ENCODE measurements at places on chromosomes 2 and 18.

GRCh38 chr2:102266204-102266603 is 45.2 kb upstream of the IL1RL1 start:
- no peak for DNase-seq

- DNase-seq = no peak
These were observed 327.9 kb downstream of the CLIP4 start for GRCh38 chr2:29443151-29443550.

GRCh38 chr2:1647417-1648240 is 96.7 kb downstream of the PXDN start:
- peak; percentile 69 for DNase-seq

DNA sequence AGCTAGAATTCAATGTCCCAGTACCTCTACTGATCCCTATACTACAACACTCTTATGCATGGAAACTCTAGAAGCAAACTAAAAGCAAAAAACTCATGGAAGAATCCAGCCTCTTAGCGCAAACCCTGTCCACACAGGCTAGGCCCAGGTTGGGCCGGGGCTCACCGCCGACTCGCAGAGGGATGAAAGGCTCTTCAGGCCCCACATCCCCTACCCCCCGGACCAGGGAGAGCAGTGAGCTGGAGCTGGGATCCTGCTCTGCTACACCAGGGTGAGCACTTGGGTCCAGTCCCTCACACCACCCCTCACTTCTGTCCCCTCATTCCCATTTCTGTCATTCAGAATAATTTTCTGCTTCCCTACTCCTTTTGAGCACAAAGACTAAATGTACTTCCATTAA is 2.0 kb downstream of the OST4 start:
- DNase-seq = no peak

DNA sequence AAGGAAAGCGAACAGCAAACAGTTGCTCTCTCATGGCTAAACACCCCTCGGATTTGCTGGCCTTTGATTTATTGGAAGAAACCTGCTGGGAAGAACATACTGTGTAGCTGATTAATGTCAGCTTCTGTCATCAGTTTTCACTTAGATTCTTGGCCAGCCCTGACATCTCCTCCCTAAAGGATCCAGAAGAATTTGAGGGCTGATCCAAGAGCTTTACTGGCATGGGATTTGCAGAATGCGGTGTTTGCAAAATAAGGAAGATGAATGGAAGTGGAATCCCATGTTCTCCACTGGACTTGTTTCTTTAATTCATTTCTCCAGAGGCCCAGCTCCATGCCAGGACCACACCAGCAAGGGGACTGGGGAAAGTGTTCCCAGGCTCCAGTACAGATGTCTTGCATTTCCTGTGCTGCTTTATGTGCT is 80.5 kb downstream of the RDH14 start:
- no peak for DNase-seq

DNA sequence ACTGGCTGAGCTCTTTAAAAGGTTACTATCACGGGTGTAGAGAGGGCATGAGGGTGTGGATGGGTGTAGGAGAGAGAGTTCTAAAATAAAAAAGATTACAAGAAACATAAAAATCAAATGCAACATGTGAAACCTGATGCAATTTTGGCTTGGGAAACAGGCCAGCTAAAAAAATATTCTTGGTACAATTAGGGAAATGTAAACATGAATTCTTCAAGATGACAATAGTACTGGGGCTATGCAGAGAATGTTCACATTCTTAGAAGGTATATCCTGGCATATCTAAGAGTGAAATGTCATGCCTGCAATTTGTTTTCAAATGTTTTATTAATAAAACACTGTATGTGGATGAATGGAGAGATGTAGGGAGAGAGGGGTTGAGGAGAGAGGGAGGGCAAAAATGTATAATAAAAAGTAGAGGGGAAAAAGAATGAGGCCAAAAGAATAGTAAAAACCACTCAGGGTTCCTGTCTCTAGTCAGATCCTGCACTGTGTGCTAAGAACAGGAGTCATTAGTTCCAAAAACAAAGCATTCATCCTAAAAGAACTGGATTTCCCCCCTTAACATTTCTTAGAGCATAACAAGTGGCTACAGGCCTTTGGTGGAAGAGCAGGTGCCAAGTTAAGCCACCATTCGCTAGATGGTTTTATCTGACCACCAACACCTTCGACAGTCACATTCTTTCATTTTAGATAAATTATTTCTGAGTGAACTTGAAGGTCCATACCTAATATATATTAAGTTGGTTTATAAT is 77.3 kb downstream of the LPIN2 start:
- DNase-seq = no peak

DNA sequence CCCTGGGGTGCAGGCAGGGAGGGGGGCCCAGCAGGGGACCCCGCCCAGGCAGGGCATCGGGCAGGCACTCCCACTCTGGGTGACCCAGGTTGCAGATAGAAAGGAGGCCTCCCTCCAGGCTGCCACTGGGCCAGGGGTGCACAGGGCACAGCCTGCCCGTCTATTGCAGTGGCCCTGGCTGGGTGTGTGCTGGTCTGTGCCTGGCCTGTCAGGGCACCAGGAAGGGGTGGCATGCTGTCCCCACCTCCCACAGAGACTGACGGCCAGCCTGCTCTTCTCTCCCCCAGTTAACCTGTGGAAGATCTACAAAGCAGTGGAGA is 12.9 kb downstream of the ARID5A start:
- no peak for DNase-seq

GRCh38 chr2:191329841-191330240 is 84.6 kb downstream of the MYO1B start:
- DNase-seq = no peak

- DNase-seq = peak; percentile 77
These were observed 4.8 kb upstream of the ID2 start for GRCh38 chr2:8676921-8677645.

DNA sequence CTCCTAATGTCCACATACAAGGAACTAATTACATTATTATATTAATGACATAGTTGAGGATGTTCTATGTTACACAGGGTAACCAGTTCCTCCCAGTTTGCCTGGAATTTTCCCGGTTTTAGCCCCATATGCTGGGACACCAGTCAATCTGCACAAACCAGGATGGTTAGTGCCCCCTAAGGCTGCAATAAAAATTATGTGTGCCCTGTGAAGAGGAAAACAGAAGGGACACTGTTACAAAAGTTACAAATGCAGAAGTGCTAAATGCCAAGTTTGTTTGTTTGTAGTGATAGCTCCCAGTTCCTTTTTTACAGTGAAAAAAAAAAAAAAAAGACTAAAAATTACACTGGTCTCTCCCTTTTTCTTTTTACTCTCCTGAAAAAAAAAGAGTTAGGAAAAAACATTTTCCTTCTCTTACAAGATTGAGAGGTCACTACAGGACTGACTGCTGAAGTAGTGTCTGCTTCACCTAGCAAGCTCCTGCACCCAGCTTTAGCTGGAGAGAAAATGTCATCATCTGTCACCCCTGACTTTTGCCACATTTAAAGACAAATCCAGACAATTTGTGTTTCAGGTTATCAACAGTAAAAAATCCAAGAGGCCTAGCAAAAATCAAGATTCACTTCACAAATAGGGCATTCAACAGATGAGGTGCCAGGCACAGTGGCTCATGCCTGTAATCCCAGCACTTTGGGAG is 3.2 kb downstream of the ANKRD44 start:
- DNase-seq = no peak

GRCh38 chr2:186716899-186717298 is 23.0 kb downstream of the FAM171B start:
- DNase-seq = no peak

GRCh38 chr2:46717344-46718121 is 198.1 kb downstream of the MCFD2 start:
- DNase-seq = no peak

DNA sequence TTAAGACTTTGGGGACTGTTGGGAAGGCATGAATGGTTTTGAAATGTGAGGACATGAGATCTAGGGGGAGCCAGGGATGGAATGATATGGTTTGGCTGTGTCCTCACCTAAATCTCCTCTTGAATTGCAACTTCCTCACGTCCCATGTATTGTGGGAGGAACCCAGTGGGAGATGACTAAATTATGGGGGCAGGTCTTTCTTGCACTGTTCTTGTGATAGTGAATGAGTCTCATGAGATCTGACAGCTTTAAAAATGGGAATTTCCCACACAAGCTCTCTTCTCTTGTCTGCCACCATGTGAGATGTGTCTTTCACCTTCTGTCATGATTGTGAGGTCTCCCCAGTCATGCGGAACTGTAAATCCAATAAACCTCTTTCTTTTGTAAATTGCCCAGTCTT is 11.5 kb upstream of the MBP start:
- no peak for DNase-seq

- no peak for DNase-seq
These were observed 46.0 kb downstream of the ARHGEF33 start for GRCh38 chr2:38935568-38936172.

GRCh38 chr18:74381621-74382295 is 66.1 kb downstream of the C18orf63 start:
- no peak for DNase-seq

DNA sequence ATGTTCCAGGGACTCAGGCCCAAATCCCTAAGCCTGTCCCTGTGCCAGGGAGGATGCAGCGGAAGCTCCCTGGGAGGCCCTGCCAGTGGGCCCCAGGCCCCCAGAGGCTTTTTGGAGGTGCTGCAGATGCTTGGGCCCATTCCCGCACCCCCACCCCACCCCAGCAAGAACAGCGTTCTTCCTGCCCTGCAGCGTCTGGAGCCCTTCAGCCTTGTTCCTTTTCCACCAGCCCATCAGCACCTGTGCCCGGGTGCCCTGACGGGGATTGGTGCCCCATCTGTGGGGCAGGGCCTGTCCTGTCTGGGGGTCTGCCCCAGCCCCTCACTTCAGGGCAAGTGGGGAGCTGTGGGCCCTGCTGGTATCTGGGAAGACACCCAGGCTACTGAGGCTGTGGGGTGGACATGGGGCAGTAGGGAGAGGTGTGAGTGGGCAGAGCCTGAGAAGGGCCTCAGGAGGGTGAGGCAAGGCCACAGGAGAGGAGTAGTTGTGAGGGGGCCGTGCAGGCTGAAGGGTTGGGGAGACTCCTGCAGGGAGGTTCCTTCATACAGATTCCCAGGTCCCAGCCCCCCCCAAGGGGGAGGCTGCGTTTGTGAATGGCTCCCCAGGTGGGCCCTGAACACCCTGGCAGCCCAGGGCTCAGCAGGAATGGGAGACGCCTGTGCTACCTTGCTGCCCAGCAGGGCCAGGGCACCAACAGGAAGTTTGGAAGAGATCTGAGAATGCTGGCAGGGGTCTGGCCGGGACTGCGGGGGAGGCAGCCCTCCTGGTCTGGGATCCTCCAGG is 2.4 kb downstream of the RNPEPL1 start:
- DNase-seq = no peak

DNA sequence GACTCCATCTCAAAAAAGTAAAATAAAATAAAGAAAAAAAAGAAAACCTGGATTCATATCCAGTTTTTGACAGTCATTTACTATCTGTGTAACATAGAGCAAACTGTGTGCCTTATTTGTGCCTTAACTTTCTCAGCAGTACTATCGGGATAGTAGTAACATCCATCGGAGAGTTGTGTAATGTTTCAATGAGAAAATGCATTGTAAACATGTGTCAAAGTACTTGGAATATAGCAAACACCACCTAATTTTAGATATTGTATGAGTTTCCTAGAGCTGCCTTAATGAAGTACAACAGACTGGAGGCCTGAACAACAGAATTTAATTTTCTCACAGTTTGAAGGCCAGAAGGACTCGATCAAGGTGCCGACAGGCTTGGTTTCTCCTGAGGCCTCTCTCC is 81.3 kb upstream of the CDC42EP3 start:
- DNase-seq = no peak

DNA sequence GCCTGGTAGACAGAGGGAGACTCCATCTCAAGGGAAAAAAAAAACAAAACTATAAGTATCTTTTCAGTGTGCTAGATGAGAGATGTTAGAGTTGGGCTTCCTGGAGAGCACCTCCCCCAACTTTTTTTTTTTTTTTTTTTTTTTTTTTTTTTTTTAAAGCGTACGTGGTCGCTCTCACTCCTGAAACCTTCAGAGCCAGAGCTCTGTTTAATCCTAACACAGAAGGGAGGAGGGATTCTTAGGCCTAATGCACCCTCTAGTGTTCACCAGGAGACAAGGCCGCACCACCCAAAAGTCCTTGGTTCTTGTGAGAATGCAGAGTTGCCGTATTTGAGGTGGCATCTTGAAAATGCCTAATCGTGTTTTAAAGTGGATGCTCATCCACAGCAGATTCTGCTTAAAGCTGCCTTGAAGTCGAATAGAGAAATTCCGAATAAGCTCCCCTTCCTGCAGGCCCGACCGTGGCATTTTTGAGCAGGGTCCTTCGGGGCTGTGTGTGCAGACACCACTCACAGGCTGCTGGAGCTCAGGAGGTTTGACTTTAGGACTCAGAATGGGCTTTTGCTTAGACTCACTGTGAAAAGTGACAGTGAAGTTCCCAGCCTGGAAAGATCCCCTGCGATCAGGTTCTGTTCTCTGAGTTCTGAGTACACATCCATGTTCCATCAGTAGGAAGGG is 252.6 kb downstream of the AGAP1 start:
- DNase-seq = no peak

GRCh38 chr2:42714686-42715085 is 49.2 kb downstream of the OXER1 start:
- no peak for DNase-seq

DNA sequence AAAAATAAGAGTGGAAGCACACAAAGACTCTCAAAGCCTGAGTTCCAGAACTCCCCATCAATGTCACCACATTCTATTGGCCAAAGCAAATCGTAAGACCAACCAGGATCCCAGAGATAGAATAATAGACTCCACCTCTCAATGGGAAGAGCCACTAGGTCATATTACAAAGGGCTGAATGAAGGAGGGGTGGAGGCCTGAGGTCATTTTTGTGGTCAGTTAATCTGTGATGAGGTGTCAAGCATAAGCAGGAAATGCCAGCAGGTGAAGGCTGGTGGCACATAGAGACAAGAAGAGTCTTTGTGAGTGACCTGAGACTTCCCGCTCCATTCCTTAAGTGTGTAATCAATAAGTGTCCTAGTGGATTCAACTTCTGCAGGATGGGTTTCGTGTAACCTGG is 144.3 kb downstream of the TFCP2L1 start:
- no peak for DNase-seq

DNA sequence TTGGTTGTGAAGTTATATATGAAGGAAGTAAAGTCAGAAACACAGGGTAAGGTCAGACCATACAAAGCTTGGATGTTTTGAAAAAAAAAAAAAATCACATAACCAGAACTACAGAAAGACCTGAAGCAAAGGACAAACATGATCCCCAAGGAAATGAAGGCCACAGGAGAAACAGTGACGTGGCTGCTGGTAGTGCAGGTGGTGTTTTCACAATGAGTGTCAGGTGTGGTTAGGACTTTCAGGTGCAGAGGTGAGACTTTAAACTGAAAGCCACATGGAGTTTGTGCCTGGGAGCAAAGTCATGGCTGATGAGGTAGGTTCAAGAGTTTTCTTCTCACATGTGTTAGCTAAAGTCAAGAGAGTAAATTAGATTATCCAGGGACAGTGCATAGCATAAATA is 270.7 kb downstream of the PIEZO2 start:
- DNase-seq = no peak

DNA sequence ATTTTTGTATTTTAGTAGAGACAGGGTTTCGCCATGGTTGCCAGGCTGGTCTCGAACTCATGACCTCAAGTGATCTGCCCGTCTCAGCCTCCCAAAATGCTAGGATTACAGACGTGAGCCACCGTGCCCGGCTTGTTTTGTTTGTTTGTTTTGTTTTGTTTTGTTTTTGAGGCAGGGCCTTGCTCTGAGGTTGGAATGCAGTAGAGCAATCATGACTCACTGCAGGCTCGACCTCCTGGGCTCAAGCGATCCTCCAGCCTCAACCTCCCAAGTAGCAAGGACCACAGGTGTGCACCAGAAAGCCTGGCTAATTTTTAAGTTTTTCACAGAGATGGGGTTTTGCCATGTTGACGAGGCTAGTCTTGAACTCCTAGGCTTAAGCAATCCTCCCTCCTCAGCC is 8.9 kb upstream of the CNNM4 start:
- no peak for DNase-seq

GRCh38 chr2:44691174-44691785 is 250.2 kb upstream of the SIX3 start:
- DNase-seq = no peak
